Airway epithelial cell (primary cell): ENCODE measurements at places on chromosomes 4 and X. TPM values are rescaled to one million over a fixed set of nuclear protein-coding genes. Genes with fewer than 3 reads are reported as not detected.

Gene TLR7
- not detected in 2 replicates for total RNA-seq

Gene EOLA1
- 9.1 and 12.5 TPM in 2 replicates for total RNA-seq

Gene SNCA
- total RNA-seq = 26.2 and 69.8 TPM in 2 replicates

Gene CETN2
- total RNA-seq = 40.4 and 55.6 TPM in 2 replicates

Gene KIF4A
- 9.3 and 11.4 TPM in 2 replicates for total RNA-seq

Gene TMEM144
- 2.7 and 5.4 TPM in 2 replicates for total RNA-seq

Gene ANXA3
- total RNA-seq = 125 and 187 TPM in 2 replicates

Gene PIR
- total RNA-seq = 32.9 and 53.9 TPM in 2 replicates

Gene PIN4
- 7.1 and 11.6 TPM in 2 replicates for total RNA-seq

Gene ETDA
- not detected in 2 replicates for total RNA-seq

Gene HNRNPH2
- 47.9 and 48.4 TPM in 2 replicates for total RNA-seq

Gene FGD1
- 10.0 and 14.1 TPM in 2 replicates for total RNA-seq

Gene GATA1
- total RNA-seq = not detected in 2 replicates

Gene GLRB
- total RNA-seq = 0.42 and 0.78 TPM in 2 replicates

Gene SULT1B1
- total RNA-seq = 0.05 and 0.28 TPM in 2 replicates

Gene CNGA1
- total RNA-seq = 1.4 and 5.1 TPM in 2 replicates

Gene CYP2U1
- total RNA-seq = 3.2 and 3.3 TPM in 2 replicates

Gene MAGEA2
- not detected in 2 replicates for total RNA-seq

Gene XAGE2
- total RNA-seq = not detected in 2 replicates

Gene CD40LG
- total RNA-seq = not detected in 2 replicates

Gene BTK
- 0.23 TPM in 1 of 2 replicates, not detected in the other for total RNA-seq

Gene CXCL6
- total RNA-seq = 2.3 and 3.6 TPM in 2 replicates

Gene SPATA18
- 3.5 and 6.2 TPM in 2 replicates for total RNA-seq

Gene PDE5A
- 1.6 and 2.5 TPM in 2 replicates for total RNA-seq

Gene PLS3
- total RNA-seq = 271 and 325 TPM in 2 replicates

Gene ANKRD50
- total RNA-seq = 8.8 and 11.0 TPM in 2 replicates

Gene SMPX
- total RNA-seq = not detected in 2 replicates

Gene ZNF718
- total RNA-seq = 3.5 and 4.8 TPM in 2 replicates

Gene SPANXN3
- total RNA-seq = not detected in 2 replicates

Gene REPS2
- total RNA-seq = 1.2 and 1.5 TPM in 2 replicates
